ENCODE measurements at places on chromosomes 2 and 18. TPM values are rescaled to one million over a fixed set of nuclear protein-coding genes. Genes with fewer than 3 reads are reported as not detected.
A peak's percentile ranks its signal among the peaks of the same experiment; 100 is the strongest.

- no peak for DNase-seq
Observed at GRCh38 chr18:22983175-22983574, 50.0 kb downstream of the RBBP8 start.

GRCh38 chr18:74503137-74503536 lies 7.0 kb downstream of the CNDP2 start:
- DNase-seq, result no peak

DNA sequence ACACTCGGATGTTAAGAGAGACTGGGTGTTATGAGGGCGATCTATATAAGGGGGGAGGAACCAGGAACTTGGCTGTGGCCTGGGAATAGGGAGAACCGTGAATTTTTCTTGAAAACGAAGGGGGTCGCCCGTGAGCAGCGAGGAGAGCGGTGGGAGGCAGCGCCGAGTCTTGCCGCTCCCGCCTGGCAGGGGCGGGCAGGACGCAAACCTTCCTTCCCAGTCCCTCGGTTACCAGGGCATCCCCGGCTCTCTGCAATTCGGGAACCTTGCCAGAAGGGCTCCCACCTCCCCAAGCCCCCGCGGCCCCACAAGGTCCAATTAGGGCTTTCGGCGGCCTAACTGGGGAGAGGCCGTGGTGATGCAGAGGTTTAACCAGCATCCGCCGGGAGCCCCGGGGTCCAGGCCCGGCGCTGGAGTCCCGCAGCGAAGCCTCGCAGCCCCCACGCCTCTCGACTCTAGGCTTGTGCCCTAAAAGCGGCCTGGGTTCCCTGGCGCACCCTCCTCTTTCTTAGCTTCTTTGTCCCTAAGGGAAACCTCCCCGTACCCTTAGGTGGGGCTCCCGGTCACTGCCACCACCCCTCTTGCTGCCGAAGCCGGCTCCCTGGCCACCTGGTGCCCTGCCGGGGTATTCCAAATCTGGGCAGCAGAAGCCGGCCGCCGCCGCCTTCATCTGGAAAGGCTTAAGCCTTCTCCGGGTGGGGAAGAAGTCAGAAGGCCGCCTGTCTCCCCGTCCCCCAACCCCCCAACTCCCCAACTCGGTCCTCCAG lies 680 bp upstream of the FHOD3 start:
- DNase-seq, result peak; percentile 67

GRCh38 chr2:54680397-54681041 lies 42.9 kb upstream of the EML6 start:
- DNase-seq, result no peak

- DNase-seq, result no peak
Observed at GRCh38 chr2:2175381-2176090, 155.5 kb downstream of the MYT1L start.

The BCL11A gene
- total RNA-seq, result 22.9 TPM

The IL37 gene
- 0.99 TPM for total RNA-seq

The RPRM gene
- total RNA-seq, result not detected

The POU3F3 gene
- total RNA-seq, result not detected

Measured in colonic mucosa (tissue), 4 donors.